ENCODE measurements at places on chromosomes 7 and 10. TPM values are rescaled to one million over a fixed set of nuclear protein-coding genes. Genes with fewer than 3 reads are reported as not detected.

DNA sequence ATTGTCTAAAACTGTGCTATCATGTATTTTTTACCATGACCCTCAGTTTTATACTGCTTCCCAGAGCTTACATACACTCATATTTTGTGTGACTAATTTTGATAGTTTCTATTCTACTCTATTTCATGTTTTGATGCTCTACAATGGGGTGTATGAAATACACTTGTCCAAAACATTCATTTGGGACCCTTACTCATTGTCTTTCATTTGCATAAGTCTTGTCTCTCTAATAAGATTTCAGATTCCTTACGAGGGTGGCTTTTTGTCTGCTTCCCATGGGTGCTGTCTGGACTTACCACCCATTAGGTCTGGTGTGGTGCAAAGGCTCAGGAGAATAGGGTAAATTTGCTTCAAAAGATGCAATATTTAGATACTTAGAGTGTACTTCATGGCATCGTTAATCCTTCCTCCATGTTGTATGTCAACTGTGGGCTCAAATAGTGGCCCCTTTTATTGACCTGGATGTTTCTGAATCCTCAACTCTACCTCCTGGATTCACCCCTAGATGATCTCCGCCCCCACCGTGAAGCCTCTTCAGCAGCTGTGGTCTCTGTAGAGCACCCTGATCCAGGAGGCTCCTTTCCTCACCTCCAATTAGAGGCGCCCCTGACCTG lies 3.6 kb upstream of the GIMAP5 start:
- no peak for DNase-seq

- no peak for DNase-seq
Observed at GRCh38 chr7:20598459-20599309, 16.8 kb upstream of the ABCB5 start.

GRCh38 chr10:60206735-60207134 lies 182.9 kb downstream of the ANK3 start:
- DNase-seq = no peak

DNA sequence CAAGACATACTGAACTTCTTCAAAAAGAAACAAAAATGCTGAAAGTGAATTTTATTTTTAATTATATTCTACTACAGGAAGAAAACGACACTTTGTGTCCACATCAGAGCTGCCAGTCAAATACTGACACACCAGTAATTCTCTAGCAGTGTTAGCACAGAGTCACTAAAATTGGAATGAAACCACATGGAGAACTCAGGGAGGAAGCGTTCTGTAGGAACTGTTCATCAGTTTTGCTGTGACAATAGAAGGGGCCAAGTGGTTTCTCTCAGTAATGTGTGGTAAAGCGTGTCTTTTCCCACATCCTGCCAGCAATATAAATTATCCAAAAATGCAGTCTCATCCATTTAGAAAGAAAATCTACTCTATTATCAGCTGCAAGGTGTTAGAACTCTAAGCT lies 683.3 kb downstream of the GRM8 start:
- no peak for DNase-seq

The CPN1 gene
- not detected for total RNA-seq

The COL17A1 gene
- 56.1 TPM for total RNA-seq

The GFRA1 gene
- total RNA-seq = 153 TPM

Measured in breast epithelium (tissue), 4 donors.